Kidney (tissue), 22 donors: ENCODE measurements at places on chromosomes 5 and 9.

- no peak for DNase-seq
Measured at GRCh38 chr5:179923436-179923835, 15.7 kb upstream of the TBC1D9B start.

DNA sequence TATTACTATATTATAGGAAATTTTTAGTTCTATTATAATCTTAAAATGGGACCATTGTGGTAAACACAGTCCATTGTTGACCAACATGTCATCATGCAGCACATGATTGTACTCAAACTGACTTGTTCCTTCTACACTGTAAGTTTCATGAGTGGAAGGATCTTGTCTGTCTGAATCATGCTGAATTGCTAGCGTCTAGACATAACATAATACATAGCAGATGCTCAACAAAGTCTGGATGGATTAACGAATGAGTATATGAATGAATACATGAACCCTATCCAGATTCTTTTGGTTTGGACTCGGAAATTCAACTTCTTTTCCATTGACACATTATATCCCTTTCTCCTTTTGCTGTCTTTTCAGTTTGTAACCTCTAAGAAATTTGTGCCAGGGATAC lies 429.2 kb upstream of the SGCD start:
- no peak for DNase-seq

DNA sequence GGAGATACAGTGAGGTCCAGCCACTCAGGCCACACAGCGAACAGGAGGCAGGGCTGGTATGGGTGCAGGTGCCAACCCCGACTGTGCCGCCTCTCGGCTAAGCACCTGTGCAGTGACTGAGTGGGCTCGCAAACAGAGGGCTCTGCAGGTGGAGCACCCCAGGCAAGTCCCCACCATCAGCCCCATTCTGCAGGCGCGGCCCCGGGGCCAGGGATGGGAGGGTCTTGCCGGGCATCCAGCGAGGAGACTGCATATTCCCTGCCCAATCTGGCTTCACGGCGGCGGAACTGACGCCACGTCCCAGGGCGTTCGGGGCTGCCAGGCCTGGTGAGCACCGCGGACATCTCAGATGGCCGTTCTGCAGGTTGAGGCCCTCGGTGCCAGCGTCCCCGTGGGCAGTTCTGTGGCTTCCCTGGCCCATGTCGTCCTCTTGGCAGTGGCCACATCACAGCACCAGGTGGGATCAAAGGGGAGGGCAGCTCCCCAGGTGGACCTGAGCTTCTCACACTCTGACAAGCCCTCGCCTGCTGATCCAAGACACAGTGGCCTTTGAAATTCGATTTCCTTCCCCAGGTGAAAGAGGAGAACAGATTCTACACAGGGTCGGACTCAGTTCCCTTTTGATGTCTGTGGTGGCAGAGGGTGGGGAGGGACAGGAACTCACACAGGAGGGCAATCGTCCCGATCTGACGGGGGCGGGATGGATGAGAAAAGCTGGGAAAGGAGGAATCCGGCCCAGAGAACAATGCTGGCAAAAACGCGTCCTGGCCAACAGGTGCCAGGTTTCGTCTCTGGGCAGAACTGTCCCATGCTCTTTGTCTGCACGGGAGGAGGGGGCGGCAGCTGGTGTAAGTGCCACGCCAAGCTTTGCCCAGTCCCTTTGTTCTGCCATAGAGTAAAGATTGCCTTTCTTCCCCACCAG lies 18.8 kb downstream of the DBH start:
- no peak for DNase-seq

GRCh38 chr5:148962200-148962550 lies 100.7 kb downstream of the SH3TC2 start:
- DNase-seq: no peak

DNA sequence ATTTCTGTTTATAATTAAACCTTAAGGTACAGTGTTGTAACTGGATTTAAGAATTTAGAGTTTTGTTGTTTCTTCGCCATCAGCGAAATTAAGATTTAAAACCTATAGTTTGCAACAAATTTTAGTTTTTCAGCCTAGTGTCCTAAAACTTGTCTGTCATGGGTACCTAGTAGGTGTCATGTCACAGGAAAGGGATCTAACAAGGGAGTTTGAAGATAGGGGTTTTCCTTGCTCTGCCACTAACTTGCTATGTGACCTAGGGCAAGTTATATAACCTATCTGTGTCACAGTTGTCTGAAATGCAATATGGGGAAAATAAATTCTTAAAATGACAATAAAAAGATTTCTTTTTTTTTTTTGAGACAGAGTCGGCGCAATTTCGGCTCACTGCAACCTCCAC lies 9.2 kb upstream of the ABL1 start:
- DNase-seq: no peak

GRCh38 chr5:134245101-134245604 lies 19.3 kb upstream of the PPP2CA start:
- DNase-seq: no peak

- DNase-seq: no peak
Measured at GRCh38 chr9:114039484-114039883, 38.6 kb downstream of the AMBP start.

- no peak for DNase-seq
Measured at GRCh38 chr5:101897914-101898313, 398.2 kb downstream of the SLCO4C1 start.
